Amygdala (tissue), 56 donors: ENCODE measurements at places on chromosomes 3 and 15.

- DNase-seq: no peak
These were observed 172.7 kb downstream of the ZBTB20 start for GRCh38 chr3:114974387-114974786.

DNA sequence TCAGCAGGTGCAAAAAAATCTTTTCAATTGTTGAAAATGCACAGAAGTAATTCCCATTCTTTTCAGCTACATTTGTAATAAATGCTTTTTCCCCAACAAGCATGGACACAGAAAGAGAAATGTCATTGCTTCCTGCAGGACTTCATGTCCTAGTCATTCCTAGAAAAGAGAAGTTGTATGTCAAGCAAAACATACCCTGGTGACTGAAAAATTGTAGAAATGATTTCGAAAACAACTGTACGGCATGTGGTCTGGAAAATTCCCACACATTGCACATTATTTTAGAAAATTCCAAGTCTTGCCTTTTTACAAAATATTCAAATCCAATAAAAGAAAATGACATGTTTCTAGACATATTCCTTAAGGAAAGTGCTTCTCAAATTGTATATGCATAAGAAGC lies 50.4 kb upstream of the ALCAM start:
- no peak for DNase-seq

- no peak for DNase-seq
These were observed 790 bp upstream of the SRGAP3 start for GRCh38 chr3:9250236-9250635.

GRCh38 chr15:44720460-44721176 lies 9.3 kb downstream of the B2M start:
- DNase-seq: no peak

DNA sequence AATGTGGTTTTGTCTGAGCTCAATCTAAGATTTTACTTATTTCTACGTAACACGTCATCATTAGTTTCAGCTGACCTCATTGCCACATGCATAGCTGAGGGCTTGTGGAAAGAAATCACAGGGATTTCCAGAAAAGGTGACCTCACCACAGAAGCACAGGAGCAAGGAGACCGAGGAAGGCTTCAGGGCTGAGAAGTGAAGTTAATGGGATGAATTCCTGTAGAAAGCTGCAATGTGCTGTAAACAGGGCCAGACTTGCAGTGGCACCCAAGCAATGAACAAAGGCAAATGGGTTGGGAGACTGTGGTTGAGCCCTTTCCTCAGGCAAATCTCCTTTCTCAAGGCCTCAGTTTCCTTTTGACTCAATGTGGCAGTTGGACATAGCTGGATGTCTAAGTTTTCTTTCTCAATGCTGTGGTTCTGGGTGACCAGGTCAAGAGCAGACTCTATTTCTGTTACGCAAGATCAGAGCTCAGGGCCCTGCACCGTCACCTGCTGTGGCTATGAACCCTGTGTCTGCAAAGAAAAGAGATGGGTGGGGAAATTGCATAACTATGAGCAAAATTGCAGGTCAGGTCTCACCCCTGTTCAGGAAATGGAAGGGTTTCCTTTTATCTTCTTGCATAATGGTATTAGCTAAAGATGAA lies 252.2 kb upstream of the TBL1XR1 start:
- DNase-seq: no peak

GRCh38 chr15:76105391-76105790 lies 45.6 kb downstream of the TMEM266 start:
- no peak for DNase-seq

DNA sequence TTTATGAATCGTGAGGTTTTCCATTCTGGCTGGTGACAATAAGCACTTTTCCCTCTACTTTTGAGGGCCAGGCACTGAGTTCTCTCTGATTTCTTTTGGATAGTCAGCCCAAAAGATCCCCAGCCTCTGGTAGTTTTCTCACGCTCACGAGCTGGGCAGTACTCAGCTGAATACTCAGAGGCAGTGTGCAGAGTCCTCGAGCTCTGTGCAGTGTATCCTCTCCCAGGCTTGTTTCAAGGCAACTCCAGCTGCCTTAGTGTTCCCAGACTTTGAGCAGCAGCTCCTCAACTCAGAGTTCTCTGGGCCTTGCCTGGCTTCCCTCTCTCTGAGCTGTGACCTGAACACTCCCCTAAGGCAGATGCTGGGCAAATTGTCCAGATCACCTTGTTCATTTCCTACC lies 59.1 kb upstream of the IQSEC1 start:
- no peak for DNase-seq

- no peak for DNase-seq
These were observed 34.6 kb downstream of the SRPRB start for GRCh38 chr3:133840055-133840737.

DNA sequence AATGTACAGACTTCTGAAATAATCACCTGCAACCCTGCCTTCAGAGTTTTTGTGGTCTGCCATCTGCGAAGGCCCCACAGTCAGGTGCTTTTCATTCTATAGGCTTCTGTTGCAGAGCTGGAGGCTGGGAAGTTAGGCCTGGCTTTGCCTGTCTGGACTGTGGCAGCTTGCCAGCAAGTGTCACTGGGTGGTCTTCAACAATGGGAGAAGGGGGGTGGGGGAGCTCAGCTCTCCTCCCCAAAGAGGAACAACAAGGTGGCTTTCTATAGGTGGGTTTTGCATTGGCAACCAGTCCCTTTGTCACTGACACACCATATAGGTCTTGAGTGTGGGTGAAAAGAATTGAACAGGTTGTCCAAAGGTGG lies 7.3 kb downstream of the BOC start:
- no peak for DNase-seq

GRCh38 chr15:31525988-31526665 lies 199.5 kb downstream of the KLF13 start:
- no peak for DNase-seq

DNA sequence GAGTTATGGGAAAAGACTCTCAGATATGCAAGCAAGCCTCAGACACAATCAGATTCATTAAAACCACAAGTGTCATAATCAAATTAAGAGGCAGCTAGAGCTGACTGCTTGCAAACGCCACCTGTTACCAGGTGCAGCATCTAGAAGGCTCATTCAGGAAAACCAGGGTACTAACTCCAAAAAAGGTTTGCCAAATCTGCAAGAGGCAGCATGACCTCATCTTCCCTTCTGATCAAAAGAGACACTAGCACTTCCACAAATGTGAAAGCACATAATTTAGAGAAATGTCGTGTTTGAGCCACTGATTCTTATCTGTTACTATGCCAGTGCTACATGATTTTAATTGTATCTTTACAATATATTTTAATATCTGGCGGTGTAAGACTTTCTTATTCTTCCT lies 123.3 kb upstream of the NANOGP8 start:
- no peak for DNase-seq

DNA sequence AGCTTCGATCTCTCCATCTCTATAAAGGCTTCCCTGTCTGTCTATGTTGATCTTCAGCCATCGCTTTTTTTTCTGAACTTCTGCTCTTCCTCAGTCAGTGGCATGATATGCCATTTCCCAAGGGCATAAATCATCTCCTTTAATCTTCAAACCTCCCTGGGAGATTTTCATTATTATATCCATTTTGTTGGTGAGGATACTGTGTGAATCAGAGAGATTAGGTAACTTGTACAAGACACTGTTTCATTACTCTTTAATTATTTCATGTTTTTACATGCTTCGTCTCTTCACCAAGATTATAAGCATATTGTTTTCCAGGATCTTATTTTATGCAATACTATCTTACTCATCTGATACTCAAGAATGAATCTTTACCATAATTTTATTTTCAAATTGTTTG lies 124.8 kb upstream of the ATP11B start:
- DNase-seq: no peak

DNA sequence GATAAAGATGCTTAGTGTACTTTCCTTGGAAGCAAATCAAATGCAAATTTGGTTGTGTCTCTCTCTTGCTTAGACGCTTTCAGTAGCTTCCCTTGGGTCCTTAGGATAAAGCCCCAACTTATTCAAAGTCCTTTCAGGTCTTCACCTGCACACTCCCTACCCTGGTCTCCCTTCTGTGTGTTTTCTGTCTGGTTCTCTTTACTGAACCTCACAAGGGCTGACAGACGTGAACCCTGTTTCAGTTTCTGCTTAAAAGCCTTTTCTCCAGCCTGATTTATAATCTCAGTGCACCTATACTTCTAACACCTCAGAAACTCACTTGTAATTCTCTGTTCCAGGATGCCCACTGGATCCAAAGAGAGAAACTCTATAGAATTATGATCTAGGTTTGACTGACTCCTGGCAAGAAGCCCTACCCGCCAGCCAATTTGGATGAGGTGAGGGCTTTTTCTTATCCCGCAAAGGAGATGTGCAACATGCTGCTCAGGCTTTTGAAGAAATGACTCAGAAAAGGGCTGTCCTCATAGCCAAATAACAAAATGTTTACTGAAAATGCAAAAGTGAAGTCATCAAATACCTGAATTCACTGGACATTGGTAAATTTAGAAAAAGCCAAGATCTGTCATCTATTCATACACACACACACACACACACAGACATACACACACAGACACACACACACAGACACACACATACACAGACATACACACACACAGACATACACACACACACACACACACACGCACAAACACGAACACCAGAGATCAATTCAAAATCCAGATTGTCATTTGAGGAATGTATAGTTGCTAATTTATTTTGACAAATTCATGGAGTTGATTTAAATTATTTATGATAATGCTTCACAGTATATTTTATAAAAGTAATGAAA lies 102.4 kb upstream of the EOMES start:
- DNase-seq: no peak

- peak; percentile 54 for DNase-seq
These were observed 1.1 kb downstream of the TMEM158 start for GRCh38 chr3:45224824-45225464.

DNA sequence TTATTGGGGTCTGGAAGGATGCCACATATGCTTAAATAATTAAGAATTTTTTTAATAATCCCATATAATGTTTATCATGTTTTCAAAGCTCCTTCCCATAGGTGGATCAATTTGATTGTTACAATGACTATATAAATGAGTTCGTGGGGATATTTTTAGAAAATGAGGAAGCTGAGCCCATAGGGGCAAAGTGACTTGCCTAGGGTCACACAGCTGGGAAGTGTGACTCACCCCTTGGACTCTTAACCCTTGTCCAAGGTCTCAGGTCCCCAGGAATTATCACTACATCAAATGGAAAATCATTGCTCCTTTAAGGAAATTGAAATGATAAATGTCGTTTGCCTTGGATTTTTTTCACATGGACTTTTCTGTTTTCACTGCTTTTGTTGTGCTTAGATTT lies 161.2 kb upstream of the RGMA start:
- DNase-seq: no peak

DNA sequence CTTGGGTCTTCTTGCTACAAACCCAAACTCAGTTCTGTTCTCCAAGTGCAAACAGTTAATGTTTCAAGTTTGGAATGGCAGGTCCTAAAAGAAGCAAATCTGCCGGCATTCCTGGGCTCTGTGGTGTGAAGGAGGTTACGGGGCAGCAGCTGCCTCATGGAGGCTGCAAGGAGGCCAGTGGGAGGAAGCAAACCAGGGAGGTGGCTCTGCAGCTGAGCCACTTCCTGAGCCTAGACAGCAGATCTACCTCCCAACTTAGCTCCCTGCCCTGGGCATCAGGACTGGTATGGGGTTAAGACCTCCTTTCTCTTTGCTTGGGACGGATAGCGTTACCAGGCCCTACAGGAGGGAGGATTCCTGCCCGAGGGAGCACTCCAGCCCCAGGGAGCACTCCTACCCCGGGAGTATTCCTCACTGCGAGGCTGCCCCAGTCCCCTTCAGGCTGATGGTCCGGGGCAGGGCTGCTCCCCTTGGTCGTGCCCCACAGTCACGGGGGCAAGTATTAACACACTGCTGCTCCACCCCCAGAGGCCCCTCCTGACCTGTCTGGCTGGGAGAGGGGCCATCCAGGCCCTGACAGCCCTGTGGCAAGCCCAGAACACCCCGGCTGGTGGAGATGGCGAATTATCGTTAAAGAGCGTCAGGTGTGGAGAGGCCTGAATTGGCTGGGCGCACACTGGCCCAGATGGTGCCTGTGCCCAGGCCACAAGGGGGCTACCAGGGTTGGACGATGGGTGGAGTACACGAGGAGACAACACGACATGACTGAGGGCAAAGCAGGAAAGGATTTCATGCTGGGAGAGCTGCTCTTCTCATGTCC lies 129.9 kb downstream of the ATP10A start:
- DNase-seq: no peak

DNA sequence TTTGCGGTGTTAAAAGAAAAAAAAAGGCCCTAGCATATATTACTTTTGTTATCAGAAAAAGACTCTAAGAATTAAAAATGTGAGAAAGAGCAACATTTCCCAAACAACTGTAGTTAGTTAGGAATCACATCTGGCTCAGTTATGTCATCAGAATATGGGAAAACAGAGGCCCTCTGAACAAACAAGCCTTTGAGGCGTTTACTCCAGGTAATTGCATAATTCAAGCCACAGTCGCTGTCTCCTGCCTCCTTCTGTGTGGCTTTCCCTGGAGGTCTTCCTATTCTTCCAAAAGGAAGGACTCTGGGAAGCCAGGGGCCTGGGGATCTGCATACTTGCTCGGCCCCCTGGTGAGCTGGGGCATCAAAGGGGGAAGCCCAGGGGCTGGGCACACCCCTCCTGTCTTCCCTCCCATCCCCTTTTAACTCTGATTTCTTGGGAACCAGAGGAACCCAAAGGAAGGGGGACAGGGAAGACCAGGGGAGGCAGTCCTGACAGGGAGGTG lies 3.7 kb upstream of the FAM107A start:
- no peak for DNase-seq

GRCh38 chr3:99114565-99115291 lies 213.2 kb upstream of the DCBLD2 start:
- no peak for DNase-seq

- no peak for DNase-seq
These were observed 5.0 kb downstream of the GATA2 start for GRCh38 chr3:128487813-128488635.

GRCh38 chr15:29568840-29569532 lies 253.3 kb downstream of the TJP1 start:
- no peak for DNase-seq

DNA sequence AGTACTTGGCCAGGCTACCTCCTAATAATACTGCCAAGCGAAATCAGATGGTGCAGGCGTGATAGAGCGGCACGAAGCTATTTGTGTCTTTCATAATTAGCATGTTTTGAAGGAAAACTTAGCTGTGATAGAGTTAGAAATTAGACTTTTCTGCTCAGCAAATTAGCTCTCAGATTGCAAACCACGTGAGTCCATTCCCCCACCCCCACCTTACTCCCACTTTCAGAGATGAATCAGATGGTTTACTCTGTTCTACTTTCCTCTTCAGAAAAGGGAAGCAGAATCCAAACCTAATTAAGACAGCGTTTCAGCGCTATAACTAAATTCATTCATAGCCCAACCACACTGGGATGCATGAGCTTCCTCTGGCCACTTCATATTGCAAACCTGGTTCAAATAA lies 214.6 kb downstream of the SLCO3A1 start:
- DNase-seq: no peak

GRCh38 chr15:95596496-95596895 lies 734.0 kb upstream of the NR2F2 start:
- DNase-seq: no peak

GRCh38 chr15:75019916-75020315 lies 3.5 kb upstream of the PPCDC start:
- no peak for DNase-seq
